ENCODE measurements at places on chromosomes 16 and 17.

GRCh38 chr17:70865993-70866804 lies 696.9 kb downstream of the KCNJ2 start:
- DNase-seq = no peak

- DNase-seq = peak; percentile 74
Measured at GRCh38 chr17:77742579-77742978, 215.9 kb upstream of the TNRC6C start.

- no peak for DNase-seq
Measured at GRCh38 chr16:79312502-79312901, 288.0 kb downstream of the MAF start.

DNA sequence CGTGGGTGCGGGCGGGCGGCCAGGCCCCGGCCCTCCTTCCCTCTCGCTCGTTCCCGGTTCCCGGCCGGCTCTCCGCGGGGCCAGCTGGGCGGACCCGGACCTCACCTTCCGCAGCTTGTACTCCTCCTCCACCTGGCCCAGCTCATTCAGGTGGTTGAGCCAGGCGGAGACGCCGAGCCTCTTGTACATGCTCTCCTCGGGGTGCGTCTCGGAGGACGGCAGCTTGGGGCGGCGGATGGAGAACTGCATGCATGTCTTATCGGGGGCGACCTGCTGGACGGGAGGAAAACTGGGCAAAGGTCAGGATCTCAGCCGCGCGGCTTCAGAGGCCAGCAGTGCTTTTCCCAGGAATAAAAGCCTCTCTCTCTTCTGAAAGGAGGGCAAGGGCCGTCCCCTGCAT lies 85.4 kb downstream of the TBC1D16 start:
- peak; percentile 59 for DNase-seq

- no peak for DNase-seq
Measured at GRCh38 chr17:58504826-58505351, 9.5 kb downstream of the MTMR4 start.

GRCh38 chr17:35748341-35748841 lies 4.6 kb downstream of the GAS2L2 start:
- no peak for DNase-seq

DNA sequence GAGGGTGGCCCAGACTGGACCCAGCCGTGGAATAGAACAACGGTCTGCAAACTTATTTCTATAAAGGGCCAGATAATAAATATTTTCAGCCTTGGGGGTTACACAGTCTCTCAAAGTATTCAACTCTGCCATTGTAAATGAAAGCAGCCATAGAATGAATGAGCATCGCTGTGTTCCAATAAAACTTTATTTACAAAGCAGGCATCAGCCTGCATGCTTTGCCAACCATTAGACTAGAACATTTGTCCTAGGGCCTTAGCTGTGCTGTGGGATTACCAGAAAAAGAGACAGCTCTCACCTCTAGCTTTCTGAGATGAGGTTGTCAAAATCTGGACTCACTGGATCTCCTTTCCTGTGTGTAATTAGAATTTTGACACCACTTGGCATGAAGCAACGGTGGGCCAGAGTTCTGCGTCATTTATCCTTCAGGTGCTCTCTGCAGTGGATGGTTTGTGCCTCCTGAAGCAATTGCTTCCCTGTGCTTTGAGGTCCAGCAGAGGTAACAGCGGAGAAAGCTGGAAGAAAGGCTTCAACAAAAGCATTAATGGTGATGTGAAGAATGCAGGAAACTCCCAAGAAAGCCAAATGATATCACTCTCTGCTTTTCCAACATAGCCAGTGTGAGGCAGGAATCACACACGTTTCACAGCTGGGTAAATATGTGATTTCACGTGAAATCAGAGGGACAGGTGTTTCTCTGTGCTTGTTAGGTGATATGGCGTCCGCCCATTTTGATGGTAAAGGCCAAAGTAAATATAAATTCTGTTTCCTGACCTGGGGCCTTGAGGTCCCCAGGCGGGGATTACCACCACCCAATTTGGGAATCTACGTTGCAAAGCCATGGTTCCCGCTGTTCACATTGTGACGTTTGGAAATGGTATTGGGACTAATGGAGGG lies 148.4 kb downstream of the PITPNC1 start:
- no peak for DNase-seq

- DNase-seq = no peak
Measured at GRCh38 chr16:84137287-84137686, 7.7 kb downstream of the HSDL1 start.

DNA sequence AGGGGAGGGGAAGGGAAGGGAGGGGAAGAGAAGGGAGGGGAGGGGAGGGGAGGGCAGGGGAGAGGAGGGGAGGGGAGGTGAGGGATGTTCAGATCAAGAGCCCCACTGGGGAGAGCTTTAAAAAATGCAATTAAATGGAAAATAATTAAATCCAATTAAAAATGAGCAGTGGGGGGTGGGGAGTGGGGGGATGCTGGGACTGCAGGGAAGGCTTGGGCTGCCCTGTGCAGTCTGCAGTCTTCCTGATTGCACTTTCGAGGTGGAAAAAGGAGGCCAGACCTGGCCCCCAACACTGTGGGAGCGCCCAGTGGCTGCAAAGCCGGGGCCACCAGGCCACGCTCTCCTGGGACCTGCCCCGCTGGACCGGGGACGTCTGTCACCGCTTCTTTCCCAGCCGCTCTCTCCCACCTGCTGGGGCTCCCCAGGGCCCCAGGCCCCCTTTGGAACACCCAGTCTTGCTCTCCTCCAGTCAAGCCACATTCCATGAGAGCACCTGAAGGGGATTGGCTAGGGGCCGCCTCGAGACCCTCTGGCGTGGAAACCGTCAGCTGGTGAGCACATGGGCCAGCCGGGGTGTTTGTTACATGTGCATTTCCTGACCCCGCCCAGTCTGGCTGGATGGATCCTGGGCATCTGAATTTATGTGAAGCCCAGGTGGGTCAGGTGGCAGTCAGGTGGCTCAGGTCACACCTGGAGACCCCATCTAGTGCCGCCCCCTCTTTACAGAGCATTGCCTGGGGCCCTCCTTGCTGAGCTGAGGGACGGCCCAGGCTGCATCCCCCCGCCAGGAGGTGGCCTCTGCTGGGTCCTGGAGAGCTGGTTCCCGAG lies 37.6 kb upstream of the CBFA2T3 start:
- DNase-seq = no peak

DNA sequence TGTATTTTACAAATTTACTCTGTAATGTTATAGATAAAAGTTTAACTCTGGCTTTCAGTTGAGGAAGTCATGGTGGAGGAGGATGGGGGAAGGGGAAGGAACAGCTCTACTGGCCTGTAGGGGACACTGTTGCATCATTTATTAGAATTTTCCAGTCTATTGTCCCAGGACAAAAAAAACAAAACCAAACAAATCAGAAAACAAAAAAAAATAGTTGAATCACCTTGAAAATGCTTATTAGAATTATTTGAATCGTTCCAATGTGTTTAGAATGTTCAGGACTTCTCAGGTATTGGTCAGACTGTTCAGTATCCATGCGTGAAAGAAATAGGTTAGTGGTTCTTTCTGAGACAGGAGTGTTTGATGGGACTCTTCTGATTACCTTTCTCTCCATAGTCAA lies 242.0 kb downstream of the FTO start:
- peak; percentile 50 for DNase-seq

DNA sequence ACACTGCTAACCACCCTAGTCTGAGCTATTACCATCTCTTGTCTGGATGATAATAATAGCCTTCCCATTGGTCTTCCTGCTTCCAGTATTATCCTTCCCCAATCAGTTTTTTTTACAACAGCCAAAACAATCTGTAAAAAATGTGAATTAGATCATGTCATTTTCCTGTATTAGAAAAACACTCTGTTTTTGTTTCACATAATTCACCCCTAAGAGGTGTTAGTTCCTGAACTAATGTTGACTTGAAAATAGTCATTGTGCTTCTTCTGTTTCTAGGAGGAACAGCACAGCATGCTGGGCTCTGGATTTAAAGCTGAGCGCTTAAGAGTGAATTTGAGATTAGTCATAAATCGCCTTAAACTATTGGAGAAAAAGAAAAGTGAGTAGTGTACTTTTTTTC lies 20.0 kb downstream of the IST1 start:
- DNase-seq = no peak

GRCh38 chr16:27384425-27384824 lies 17.5 kb upstream of the IL21R start:
- no peak for DNase-seq

DNA sequence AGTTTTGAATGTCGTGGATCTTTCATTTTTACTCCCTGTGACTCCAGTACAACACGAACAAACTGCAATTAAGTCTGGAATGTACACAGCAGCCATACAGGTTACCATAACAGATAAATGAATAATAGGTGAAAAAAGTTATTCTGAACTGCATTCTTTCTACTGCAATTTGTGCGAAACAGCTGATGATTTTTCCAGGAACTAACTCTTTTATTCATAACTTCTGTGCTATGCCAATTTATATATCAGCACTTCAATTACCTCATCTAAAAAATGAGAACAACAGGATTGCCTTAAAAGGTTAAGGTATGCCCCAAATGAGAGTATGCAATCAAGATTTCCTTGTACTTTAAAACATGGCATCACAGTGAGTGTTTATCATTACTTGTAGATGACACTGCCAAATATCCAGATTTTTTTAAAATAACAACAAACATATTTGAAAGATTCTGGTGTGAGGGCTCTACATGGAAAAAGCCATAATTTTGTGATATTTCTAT lies 238.9 kb downstream of the CDH8 start:
- DNase-seq = no peak

- peak; percentile 27 for DNase-seq
Measured at GRCh38 chr17:27276653-27277156, 17.2 kb upstream of the WSB1 start.

DNA sequence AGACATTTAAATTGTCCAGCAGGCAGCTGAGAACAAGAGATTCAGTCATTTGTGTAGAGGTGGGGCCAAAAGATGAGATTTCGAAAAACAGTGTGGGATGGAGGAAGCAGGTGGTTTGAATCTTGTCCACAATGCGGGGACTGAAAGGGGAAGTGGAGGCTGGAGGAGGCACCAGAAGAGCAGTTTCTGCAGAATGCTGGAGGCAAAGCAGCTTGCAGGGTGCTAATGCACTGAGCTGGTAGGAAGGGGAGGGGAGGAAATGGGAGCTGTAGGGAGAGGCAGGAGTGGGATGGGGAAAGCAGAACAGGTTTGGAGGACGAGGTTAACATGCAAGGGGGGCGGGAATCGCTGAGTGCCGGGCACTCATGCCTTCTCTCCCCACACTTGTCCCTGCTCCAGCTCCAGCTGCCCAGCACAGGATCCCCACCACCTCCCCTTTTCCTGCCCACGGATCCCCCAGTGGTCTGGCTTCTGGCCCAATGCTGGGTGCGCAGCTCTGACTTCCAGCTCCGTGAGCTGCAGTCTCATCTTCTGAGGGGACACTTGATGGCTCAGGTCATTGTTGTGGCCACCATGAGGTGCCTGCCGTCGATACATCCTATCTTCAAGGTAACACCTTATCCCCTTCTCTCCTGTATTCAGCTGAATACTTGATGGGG lies 9.4 kb downstream of the C17orf100 start:
- no peak for DNase-seq

DNA sequence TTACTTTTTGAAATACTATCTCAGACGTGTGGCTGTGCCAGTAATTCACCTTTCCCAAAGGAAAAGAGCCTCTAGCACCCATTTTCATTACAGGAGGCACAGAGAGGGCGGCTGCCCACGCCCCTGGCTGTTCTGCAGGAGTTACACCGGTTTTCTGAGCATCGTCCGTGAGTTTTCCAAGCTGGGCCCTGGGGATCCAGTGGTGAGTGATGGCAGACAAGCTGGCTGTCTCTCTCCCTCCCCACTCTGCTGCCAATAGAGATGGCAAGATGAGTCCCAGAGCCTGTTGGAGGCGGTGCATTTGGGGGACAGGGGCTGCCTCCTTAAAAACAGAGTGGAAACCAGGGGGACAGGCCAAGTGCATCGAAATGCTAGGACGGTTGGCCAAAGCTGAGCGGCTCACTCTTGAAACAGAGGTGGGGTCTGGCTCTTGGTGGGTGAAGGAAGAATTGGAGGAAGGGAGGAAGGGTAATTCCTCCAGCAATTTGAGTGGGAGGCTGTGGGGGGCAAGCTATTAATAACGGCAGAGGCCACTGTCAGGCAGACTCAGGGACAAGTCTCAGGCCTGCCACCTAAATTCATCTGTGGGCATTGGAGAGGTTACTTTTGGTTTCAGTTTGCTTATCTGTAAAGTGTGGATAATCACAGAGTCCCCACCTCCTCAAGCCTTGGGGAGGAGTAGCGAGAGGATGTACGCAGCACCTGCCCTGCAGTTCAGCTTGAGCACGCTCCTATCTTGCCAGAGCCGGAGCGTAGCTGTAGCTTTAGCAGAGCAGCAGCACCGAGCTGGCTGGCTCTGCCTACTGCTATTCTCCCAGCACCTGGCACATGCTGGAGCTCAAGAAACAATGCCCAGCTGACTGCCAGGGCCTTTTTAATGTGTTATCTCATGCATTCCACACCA lies 7.5 kb upstream of the NOS2 start:
- DNase-seq = no peak

DNA sequence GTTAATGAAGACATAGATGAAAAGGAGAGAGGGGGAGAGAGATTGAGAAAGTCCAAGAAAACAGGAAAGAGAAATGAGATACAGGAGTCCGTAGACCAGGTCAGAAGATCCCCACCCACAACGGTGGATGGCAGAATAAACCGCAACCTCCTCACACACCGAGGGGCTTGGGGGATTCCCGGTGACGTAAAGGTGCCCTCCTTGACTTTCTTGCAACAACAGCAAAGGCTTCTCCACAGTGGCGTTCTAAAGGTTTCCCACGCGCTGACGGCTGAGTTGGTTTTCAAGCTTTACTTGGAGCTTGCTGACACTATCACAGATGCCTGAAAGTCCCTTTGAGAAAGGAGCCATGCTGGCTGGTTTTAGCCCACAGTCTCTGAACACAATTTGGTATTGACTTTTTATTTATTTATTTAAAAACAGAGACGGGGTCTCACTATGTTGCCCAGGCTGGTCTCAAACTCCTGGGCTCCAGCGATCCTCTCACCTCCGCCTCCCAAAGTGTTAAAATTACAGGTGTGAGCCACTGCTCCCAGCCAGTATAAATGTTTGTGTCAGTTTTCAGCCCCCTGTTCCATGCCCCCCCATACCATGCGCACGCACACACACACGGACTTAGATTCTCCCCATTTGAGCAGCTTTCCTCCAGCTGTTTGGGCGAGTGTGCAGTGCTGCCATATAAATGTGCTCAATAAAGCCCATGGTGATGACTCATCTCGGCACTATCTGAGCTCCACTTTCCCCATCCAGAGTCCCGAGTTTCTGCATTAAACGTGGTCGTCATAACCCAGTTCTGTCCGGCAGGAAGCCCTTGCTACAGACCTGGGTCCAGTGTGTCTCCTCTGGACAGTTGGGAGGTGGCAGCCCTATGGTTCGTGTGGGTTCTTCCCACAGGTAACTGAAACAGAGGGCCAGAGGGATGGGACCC lies 33.0 kb upstream of the SEC14L1 start:
- no peak for DNase-seq

All from neuronal stem cell (in vitro differentiated cells).